ENCODE measurements at places on chromosomes 7 and 10. TPM values are rescaled to one million over a fixed set of nuclear protein-coding genes. Genes with fewer than 3 reads are reported as not detected.
A peak's percentile ranks its signal among the peaks of the same experiment; 100 is the strongest.

DNA sequence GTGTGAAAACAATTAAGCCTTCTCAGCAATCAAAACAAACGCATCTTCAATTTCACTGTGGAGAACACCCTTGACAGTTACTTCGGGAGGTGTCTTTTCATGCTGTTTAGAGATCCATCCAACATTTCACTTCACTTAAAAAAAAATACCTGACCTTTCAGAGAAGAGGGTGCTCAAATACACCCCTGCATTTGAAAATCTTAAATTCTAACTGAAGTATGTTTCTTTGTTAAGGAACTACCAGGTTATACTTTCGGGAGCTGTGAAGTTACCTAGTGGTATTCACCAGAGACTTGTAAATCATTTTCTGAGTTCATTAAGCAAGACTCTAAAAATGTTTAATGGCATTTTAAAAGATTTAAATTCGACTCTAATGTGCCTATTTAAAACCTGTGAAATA is 38.8 kb downstream of the CNPY1 start:
- DNase-seq, result no peak

- DNase-seq, result peak; percentile 64
Observed at GRCh38 chr10:103699611-103700435, 155.6 kb downstream of the SH3PXD2A start.

DNA sequence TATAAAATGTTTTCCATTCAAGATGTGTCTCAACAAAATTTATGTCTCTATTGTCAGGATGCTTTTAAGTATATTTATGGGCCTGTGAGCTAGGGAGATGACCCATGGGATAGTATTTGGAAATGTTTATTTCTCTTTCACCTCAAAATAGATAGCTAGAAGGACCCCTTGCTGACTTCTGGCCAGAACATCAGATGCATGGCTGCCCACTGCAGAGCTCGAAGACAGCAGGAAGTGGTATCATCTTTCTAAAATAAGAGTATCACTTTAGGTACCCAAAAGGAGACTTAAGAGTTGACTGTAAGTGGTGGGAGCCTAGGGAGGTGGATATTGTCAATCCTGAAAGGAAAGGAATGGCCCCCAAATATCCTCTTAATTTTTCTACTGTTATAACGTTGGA is 264.4 kb downstream of the NEBL start:
- DNase-seq, result no peak

- DNase-seq, result no peak
Observed at GRCh38 chr7:82700741-82701140, 257.2 kb upstream of the CACNA2D1 start.

Gene PDK4
- total RNA-seq, result not detected

Gene GRID1
- total RNA-seq, result 0.31 TPM

Gene SEMA3C
- total RNA-seq, result 0.54 TPM

Gene DNAJC9
- 58.0 TPM for total RNA-seq

Gene UBE3C
- total RNA-seq, result 59.3 TPM

Gene UTF1
- total RNA-seq, result not detected

Gene KEL
- not detected for total RNA-seq
